Right renal cortex interstitium (tissue), 3 donors: ENCODE measurements at places on chromosomes 11 and 22. TPM values are rescaled to one million over a fixed set of nuclear protein-coding genes. Genes with fewer than 3 reads are reported as not detected.

The CLCF1 gene
- polyA plus RNA-seq, result 4.8 TPM

The OR51I1 gene
- polyA plus RNA-seq, result not detected

The IFITM10 gene
- polyA plus RNA-seq, result 0.11 TPM

The ACR gene
- polyA plus RNA-seq, result 0.28 TPM

The TYR gene
- polyA plus RNA-seq, result 0.08 TPM

The MS4A6E gene
- not detected for polyA plus RNA-seq

The OR9Q2 gene
- polyA plus RNA-seq, result not detected

The PRG3 gene
- 0.33 TPM for polyA plus RNA-seq

The GNAZ gene
- polyA plus RNA-seq, result 4.6 TPM

The GRAMD4 gene
- polyA plus RNA-seq, result 18.5 TPM

The TSGA10IP gene
- polyA plus RNA-seq, result not detected

The HTR3A gene
- polyA plus RNA-seq, result not detected

The ROM1 gene
- polyA plus RNA-seq, result 3.6 TPM

The MOV10L1 gene
- 0.49 TPM for polyA plus RNA-seq

The APOA5 gene
- polyA plus RNA-seq, result not detected

The RIBC2 gene
- 6.2 TPM for polyA plus RNA-seq

The RAB30 gene
- 8.6 TPM for polyA plus RNA-seq

The MISFA gene
- 4.5 TPM for polyA plus RNA-seq

The STIP1 gene
- polyA plus RNA-seq, result 188 TPM

The MFNG gene
- polyA plus RNA-seq, result 6.3 TPM

The MS4A6A gene
- polyA plus RNA-seq, result 17.5 TPM

The PGM2L1 gene
- 3.6 TPM for polyA plus RNA-seq
